ENCODE measurements at places on chromosomes 1 and 21.

- no peak for DNase-seq
Observed at GRCh38 chr1:38059635-38060250, 13.2 kb upstream of the POU3F1 start.

GRCh38 chr1:155079210-155079486 is 511 bp downstream of the EFNA3 start:
- no peak for DNase-seq

- no peak for DNase-seq
Observed at GRCh38 chr1:174800216-174800851, 199.4 kb upstream of the CACYBP start.

DNA sequence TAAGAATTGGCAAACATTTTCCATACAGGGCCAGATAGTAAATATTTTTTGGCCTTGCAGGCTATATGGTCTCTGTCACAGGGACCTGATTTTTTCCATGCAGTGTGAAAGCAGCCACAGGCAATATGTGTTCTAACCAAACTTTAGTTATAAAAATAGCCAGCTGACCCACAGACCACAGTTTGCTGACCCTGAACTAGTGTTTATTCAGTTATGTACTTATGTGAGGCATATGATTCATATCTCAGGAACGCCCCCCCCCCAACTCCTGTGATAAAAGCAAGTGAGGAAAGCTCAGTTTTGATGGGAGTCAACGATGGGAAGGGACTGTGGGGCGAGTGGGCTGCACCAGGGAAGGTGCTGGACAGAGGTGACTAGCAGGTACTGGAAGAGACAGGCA is 80.1 kb downstream of the HMGB4 start:
- DNase-seq, result no peak

- DNase-seq, result no peak
Observed at GRCh38 chr1:175927944-175928343, 184.5 kb upstream of the TNR start.

GRCh38 chr1:81155131-81155530 is 645.6 kb upstream of the ADGRL2 start:
- no peak for DNase-seq

- no peak for DNase-seq
Observed at GRCh38 chr21:44626262-44626661, 631 bp upstream of the KRTAP10-9 start.

GRCh38 chr1:88685259-88685620 is 1.2 kb downstream of the PKN2 start:
- DNase-seq, result no peak

DNA sequence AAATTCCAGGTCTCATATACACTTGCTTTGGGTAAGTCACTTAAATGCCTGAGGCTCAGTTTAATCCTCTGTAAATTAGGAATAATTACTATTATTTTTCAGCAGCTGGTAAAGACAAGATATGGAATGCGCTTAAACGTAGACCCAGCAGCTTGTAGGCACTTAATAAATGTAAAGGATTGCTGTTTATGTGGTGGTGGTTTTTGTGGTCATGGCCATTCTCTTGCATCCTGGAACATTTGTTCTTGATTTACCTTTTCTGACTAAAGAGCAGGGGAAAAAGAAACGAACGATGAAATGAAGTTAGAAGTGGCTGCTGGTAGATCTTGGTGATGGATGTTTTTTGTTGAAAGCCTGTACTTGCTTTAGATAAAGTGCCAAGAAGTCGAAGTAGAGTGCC is 195.0 kb upstream of the FOXD3 start:
- DNase-seq, result no peak

DNA sequence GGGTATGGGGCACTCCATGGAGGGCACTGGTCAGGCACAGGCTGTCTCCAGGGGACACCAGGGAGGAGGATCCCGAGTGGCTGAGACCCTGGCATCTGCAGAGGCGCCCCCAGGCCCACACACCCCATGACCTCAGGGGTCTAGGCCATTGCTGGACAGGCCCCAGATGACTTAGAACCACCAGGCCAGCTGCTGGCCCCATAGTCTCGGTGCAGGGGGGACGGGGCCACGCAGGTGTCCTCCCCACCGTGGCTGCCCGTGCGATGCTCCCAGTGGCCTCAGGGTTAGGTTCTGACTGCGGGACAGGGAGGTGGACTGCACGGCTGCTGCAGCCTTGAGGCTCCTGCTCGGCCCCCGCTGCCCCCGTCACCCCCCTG is 44.0 kb downstream of the MORN1 start:
- no peak for DNase-seq

GRCh38 chr1:2179283-2180013 is 15.1 kb downstream of the FAAP20 start:
- DNase-seq, result peak; percentile 53

- DNase-seq, result no peak
Observed at GRCh38 chr1:63847308-63847910, 73.6 kb downstream of the ROR1 start.

GRCh38 chr1:183912265-183912886 is 107.5 kb downstream of the RGL1 start:
- DNase-seq, result no peak

DNA sequence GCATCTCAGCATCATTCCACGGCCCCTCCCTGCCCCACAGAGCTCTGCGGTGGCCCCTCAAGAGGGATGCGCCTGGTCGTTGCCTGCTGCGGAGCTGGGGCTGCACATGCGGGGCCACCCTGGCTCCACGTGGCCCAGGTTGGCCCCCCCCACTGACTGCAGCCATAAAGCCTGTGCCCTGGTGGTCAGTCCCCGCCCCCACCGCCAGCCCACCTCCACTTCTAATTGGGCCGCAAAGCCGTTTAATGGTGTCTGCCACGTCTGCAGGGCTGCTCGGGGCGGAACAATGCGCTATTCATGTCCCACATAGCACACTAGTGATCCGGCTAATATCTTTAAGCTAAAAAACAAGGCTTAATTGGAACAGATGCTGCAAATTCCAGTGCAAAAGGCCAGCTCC is 33.5 kb upstream of the ACTRT2 start:
- no peak for DNase-seq

- DNase-seq, result no peak
Observed at GRCh38 chr1:71666609-71667008, 585.8 kb upstream of the ZRANB2 start.

DNA sequence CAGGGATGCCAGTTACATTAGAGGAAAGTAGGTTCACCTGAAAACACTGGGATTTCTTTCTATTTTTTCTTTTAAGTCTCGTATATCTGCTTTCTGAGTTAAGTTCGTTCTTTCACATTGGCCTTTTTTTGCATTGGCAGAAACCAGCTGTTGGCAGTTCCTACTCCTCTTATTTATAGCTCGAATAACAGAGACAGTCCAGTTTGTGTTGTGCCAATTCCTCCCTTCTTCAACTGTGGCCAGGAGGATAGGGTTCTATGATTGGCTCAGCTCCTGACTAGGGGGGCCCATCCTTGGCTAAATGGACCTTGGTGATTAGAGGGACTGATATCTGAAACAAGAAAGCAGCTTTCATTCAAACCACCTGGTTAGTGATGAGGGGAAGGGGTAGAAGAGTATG is 115.8 kb downstream of the RPS6KC1 start:
- DNase-seq, result no peak

DNA sequence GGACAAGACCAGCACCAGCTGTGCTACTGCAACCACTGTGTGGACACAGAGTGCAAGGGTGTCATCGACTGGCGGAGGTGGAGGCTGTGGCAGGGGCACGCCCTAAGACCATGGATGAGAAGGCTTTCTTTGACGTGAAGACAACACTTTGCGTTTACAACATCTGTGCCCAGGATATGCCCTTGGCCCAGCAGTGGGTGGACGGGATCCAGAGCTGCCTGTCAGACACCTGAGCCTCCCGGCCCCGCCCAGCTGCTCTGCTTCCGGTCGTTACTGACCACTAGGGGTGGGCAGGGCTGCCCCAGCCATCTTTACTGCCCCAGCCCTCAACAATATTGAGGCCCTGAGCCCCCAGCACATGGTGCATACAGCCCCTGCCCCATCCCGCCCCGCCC is 21.4 kb upstream of the NPPB start:
- no peak for DNase-seq

GRCh38 chr21:44347911-44348451 is 5.4 kb upstream of the TRPM2 start:
- peak; percentile 50 for DNase-seq

DNA sequence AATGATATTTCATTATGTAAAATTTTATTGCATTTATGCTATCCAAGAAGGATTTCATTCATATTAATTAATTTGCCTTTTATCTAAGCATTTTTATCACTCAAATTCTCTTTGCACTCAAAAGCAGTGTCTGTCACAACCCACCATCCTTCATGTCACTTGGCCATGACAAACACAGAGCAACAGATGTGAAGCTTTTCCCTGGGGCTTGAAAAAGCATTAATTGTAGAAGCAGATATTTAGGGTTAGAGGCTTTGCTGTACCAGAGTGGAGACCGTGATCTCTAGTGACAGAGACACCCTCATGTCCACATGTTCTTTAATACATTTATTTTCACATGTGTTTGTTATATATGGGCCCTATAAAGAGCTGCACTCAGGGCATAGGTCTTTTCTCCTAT is 230.5 kb downstream of the SPATA17 start:
- no peak for DNase-seq

- no peak for DNase-seq
Observed at GRCh38 chr1:41633764-41634163, 149.3 kb upstream of the EDN2 start.

GRCh38 chr21:42187976-42188653 is 30.8 kb upstream of the ABCG1 start:
- DNase-seq, result no peak

DNA sequence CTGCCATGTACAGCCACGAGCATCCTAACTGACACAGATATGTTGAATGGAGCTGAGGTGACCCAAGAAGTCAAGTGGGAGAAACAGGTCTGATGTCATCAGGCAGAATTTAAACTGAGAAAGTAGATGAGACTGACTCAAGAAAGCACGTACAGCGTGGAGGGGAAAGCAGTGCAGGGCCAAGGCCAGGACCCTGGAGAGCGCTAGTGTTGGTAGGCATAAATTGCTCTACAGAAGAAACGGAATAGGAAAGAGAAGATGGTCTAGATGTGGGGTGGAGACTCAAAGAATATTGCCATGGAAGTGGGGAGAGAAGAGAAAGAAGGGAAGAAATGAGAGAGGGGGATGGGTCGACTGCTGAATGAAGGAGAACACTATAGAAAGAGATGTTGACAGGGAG is 45.3 kb upstream of the GJB5 start:
- DNase-seq, result no peak

GRCh38 chr1:3068564-3069431 is at the start of gene PRDM16:
Gene PRDM16 (plus strand): TSS chr1:3069203. CDS start chr1:3069260, 57 bp downstream.
- no peak for DNase-seq

GRCh38 chr21:29075706-29076466 is 2.4 kb upstream of the CCT8 start:
- DNase-seq, result no peak

- no peak for DNase-seq
Observed at GRCh38 chr21:33894736-33895288, 20.8 kb downstream of the ATP5PO start.

GRCh38 chr1:80050523-80050922 is 1044.0 kb upstream of the ADGRL4 start:
- DNase-seq, result no peak

DNA sequence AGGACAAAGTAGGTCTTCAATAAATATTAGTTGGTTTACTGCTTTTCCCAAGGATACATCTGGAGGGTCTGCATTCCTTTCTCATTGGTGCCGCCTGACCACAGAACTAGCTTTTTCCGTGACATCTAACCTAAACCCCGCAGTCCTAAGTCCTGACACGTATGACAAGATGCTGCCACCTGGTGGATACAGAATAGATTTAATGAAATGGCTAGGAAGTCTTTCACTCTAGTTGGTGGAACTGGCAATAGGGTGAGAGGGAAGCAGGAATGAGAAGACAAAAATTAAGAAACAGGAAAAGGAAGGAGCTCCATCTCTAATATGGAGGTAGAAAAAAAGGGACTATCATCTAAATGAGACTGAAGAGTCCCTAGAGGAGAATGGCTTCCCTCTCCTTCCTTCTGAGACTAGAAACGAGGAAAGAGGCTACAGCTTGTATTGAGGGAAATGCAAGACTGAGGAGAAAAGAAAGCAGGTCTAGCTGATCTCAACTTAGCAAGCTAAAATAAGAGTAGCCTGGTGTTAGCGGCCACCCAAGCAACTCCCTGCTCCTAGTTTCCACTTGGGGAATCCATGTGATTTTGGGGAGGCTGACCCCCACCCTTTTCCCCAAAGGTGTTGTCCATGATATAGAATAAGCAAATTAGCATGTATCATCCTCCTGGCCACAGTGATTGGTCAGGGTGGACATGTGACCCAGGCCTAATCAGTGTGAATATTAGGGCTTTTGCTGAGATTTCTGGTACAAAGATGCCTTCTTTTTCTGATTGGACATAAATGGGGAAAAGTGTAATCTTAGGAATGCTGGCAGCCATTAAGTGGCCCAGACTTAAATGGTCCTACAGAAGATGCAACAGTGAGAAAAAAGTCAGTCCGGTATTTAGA is 5.9 kb downstream of the RFX5 start:
- peak; percentile 74 for DNase-seq

GRCh38 chr1:187840557-187840956 is 1011.8 kb downstream of the PLA2G4A start:
- no peak for DNase-seq

DNA sequence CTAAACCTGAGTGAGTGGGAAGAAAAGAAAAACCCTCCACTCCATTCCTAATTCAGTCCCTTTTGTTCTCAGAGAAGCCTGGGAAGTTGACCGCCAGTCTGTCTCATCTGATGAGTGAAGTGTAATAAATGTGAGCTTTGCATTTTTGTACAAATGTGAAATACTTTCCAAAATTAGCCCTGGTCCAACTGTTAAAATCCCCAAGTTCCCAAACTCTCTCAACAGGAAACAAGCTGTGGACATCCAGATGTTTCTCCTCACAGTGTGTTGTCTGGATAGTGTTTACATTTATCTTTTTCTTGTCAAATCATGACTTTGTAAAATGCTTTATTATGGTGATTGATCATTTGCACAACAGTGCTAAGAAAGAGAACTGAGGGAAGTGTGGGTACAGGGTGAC is 145.1 kb downstream of the TM2D1 start:
- no peak for DNase-seq

DNA sequence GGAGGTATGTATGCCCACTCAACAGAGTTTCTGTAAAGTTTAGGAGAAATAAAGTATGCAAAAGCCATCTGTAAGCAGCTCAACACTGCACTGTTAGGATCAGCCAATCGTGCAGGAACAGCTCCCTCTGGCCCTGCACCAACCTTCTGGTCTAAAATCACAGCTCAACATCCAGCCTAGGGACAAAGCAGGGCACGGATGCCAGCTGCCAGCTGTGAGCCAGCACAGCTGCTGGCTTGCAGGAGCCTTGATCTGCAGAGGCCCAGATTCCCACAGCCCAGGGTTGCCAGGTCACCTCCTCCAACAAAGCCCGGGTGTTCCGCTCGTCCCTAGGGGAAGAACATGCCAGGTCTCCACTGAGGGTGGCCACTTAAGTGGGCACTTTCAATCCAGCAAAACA is 8.6 kb downstream of the ACOT7 start:
- no peak for DNase-seq

- DNase-seq, result no peak
Observed at GRCh38 chr1:9654834-9655723, 3.5 kb downstream of the PIK3CD start.

GRCh38 chr1:88434836-88435235 is 249.2 kb upstream of the PKN2 start:
- DNase-seq, result no peak

All from NCI-H187 treated with DMSO at 0.1 percent for 48 hours (cell line).